ENCODE measurements at places on chromosomes 7 and 10.
A peak's percentile ranks its signal among the peaks of the same experiment; 100 is the strongest.

DNA sequence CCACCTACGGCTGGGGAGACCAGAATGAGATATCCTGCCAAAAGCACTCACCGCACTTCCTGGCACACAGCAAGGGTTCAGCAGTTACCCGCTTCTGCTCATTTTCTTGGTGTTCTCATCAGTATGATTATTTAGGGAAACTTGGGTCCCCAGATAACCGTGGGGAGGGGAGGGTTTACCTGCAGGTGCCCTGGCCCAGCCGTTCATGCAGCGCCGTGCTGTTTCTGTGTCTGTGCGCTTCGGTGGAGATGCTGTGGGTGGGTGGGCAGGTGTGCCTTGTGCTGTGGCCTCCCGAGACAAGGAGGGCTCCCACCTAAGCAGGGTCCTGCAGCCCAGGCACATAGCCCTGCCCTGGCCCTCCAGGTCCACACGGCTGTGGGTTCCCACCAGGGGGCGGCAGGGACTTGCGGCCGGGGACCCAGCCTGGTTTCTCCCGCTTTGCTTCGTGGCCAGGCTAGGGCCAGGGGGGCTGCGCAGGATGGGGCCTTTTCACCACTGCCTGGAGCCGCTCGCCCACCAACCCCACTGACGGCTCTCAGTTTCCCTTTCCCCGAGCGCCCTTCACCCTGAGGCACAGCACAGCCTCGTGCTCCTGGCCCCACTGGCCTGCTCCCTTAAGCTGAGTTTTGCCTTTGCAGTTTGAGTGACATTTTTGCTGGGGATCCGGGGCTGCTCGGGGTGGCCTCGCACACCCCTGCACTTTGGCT is 78.5 kb downstream of the LHPP start:
- DNase-seq, result peak; percentile 56

DNA sequence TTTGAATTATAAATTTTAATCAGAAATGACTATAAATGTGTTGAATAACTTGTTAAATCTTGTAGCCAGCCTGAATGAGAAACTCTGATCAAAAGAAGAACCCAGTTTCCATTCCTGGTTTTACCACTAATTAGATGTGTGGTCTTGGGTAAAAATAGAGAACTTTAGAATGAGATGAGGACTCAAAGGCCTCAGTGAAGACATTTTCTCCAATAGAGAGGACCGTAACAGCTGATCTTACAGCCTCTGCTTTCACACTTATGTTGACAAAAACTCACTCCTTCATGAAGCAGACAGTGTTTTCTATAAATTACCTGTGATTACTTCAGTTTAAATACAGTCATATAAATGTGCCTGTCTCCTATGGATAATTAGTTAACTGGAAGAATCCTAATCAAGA is 200.1 kb upstream of the MEOX2 start:
- no peak for DNase-seq

- DNase-seq, result no peak
Measured at GRCh38 chr10:69715156-69715898, 85.3 kb downstream of the FAM241B start.

- DNase-seq, result no peak
Measured at GRCh38 chr10:86294346-86295265, 72.0 kb downstream of the GRID1 start.

- no peak for DNase-seq
Measured at GRCh38 chr7:94012746-94013145, 8.6 kb upstream of the BET1 start.

GRCh38 chr7:128361411-128362379 is at the start of gene PRRT4:
TSS of gene PRRT4 (minus strand) at chr7:128361690.
- no peak for DNase-seq

- no peak for DNase-seq
Measured at GRCh38 chr10:31063841-31064240, 32.2 kb upstream of the ZNF438 start.

- no peak for DNase-seq
Measured at GRCh38 chr7:151575410-151575809, 55.7 kb upstream of the RHEB start.

DNA sequence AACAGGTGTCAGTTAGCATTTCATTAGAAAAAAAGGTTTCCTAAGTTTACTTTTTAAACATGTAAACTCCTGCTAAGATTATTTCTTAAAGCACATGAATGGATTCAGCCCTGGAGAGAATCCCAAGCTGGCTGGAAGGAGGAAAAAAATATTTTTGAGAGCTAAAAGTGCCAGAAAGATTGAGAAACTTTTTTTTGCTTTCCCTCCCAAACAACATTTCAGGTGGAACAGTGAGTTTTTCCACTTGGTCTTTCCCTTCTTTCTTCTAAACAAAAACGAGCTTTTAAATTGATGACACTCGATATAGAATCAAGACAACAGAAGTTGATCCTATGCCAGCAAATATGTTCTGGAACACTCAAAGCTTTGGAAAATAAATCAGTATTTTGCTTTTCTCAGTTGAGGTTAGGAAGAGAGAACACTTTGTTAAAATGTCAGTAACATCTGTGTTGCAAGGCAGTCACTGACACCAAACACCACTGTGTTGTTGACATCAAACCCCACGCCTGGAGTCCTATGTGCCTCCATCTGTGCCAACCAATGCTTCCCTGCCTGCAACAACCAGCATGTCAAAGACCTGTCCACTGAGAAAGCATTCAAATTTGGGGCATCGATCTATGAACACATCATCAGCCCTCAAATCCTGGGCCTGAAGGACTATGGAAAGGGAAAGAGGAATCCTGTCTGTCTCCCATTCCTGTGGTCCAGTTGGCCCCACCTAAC is 22.9 kb upstream of the INSIG1 start:
- DNase-seq, result no peak

GRCh38 chr10:98980353-98980752 is 255.3 kb downstream of the HPSE2 start:
- no peak for DNase-seq

DNA sequence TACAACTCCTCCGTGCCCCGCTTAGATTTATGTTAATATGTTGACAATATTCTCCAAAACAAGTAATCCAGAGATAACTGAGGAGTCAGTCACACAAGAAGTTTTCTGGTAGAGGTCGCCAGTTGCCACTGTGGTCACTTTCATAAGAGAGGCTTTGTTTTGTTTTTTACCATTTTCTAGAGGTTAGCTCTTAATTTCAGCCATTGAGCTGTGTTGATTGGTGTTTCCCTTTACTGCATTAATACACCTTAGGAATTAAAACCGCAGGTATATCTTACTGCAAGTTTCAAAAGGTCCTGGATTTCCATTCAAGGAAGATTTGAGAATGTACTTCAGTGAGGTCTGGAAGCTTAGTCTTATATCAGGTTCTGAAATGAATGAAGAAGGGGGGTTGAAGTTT is 3.5 kb downstream of the BMI1 start:
- DNase-seq, result no peak

- no peak for DNase-seq
Measured at GRCh38 chr10:43404704-43405084, 4.3 kb downstream of the HNRNPF start.

DNA sequence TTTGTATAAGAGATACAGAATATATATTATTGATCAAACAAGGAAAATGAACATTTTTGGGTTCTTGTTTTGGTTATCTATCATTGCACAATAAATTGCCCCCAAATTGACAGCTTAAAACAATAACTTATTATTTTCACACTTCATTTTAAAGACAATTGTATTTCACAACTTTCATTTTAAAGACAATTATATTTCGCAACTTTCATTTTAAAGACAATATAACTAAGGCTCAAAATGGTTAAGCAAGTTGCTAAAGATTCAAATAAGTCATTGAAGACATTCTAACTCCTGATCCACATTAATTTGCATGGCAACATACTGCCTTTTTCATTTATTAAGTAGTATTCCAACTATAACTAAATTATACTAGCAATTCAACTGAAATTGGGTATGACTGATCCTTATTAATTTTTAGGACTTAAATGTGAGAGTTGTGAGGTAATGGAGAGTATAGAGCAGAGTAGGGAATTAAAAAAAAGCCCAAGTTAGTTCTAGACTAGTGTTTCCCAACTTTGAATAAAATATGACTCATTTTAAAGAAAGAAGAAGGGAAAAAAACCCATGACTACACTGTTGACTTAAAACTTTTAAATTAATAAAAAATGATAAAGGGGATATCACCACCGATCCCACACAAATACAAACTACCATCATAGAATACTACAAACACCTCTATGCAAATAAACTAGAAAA is 9.9 kb upstream of the STEAP2 start:
- DNase-seq, result no peak

DNA sequence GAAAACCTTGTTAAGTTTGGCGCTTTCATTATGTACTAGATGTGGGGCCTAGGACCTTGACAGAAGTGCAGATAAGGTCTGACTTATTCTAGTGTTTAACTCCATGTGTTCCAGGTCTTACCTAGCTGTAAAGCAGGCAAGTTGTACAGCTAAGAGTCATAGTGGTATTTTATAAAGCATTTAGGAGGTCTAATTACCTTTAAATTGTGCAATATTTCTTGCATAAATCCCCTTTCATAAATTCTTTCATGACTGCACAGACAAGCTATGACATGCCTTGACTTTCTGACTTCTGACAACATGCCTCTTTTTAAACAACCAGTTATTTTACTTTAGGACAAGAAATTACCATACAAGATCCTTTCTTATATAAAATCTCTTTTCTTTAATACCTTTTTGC is 151.6 kb upstream of the VSTM2A start:
- DNase-seq, result no peak

GRCh38 chr10:71539442-71540118 is 142.9 kb downstream of the CDH23 start:
- no peak for DNase-seq

- no peak for DNase-seq
Measured at GRCh38 chr7:26964156-26964808, 99.9 kb upstream of the SKAP2 start.

DNA sequence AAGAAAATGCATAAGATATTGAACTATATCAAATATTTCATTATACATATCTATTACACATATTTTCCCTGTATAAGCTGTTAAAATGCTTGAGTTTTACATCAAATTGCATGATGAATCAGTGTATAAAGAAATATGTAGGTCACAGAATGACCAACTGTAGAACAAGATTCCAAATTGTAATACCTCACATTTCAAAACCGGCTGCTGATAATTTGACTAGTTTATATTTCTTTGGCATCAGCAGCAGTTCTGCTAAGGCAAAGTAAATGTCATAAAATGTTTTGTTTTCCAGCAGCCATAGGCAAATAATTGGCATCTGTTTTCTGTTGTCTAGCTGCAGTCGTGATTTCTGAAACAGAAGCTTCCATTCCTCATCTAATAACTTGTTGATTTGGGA is 633.9 kb downstream of the ARL4A start:
- DNase-seq, result no peak

DNA sequence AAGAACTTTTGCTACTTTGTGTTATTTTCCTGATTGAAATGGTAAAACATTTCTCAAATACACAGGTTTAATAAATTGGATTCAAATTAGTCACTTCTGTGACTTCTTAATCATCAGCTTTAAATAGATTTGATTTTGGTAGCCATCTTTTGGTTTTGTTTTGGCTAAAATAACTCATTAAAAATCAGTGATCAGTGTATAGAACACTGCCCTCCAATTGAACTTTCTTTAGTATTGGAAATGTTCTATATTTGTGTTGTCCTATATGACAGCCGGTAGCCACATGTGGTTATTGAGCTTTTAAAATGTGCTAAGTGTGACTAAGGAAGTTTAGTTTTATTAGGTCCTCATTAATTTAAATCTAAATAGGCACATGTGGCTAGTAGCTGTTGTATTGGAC is 50.4 kb downstream of the GLCCI1 start:
- no peak for DNase-seq

DNA sequence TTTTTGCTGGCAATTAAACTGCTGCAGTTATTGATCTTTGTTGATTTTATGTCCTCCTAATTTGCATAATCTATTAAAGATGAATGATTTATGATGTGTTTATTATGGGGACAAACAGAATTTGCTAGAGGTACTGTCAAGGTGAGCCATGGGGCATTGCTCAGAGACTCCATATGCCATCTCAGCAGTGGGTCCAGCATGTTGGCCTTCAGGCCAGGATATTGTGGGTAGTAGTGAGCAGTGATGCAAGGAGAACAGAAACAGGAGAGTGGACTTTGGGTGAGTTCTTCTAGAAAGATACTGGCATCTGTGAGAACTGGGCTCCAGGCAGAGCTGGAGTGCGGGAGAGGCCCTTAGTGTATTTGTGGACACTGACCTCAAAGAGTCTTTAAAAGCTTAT is 65.9 kb downstream of the PAX2 start:
- no peak for DNase-seq

- DNase-seq, result no peak
Measured at GRCh38 chr10:120961795-120962755, 110.9 kb downstream of the WDR11 start.

DNA sequence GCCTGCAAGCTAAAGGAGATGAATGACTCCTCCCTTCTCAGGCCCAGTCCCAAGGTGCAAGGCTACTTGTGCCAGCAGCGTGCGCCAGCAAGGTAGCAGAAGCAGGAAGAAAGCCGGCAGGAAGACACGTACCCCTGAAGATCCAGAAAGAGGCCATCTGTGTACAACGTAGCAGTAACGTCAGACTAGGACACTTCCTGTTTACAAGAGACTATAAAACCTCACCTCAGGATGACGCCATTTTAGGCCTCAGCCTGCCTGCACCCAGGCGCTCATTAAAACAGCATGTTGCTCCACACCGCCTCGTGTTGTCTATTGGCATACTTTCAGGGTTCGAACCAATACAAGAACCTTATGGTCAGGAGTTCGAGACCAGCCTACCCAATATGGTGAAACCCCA is 41.4 kb upstream of the SNX10 start:
- no peak for DNase-seq

DNA sequence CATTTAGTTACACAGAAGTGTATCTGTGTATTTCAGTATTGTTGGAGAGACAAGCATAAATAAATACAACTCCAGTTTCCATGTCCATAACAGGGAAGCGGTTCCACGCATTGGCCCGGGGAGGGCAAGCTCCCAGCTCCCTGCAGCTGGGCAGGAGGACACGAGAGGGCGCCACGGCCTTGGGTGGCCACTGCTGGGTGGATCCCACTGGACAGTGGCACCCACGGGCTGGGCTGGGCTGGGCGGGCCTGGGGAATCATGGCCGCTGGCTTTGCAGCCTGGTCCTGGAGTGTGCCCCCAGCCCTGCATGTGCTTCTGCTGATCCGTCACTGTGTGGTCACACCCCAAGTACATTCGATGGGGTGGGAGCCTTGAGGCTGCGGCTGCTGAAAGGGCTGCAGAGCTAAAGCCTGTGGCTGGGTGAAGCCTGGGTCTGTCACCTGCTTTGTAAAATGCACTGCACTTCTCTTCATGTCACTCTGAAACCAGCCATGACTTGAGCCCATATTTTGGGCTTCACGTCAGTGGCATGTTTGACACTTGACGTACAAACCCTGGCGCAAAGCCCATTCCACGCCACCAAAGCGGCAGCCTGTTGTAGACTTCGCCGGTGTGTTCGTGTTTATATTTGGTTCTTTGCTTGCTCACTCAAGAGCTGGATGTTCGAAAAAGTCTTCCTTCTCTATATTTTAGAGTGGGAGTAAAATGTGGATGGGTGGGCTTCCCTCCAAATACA is 27.5 kb downstream of the LRRC27 start:
- DNase-seq, result no peak

Data from stimulated activated CD4-positive, alpha-beta T cell treated with anti-CD3 and anti-CD28 coated beads, Interleukin-1b, Interleukin-23, amount 100 ng/mL, for 1 hour (primary cell).